ENCODE measurements at places on chromosomes 1 and 21.

GRCh38 chr21:46397211-46397905 is 61.3 kb upstream of the DIP2A start:
- H3K36me3 ChIP-seq, result peaks cover 12% of the 10 kb centered on the region
- no peak overlapping the region for H3K4me3 ChIP-seq
- no peaks in the 10 kb centered on the region for H3K4me1 ChIP-seq

DNA sequence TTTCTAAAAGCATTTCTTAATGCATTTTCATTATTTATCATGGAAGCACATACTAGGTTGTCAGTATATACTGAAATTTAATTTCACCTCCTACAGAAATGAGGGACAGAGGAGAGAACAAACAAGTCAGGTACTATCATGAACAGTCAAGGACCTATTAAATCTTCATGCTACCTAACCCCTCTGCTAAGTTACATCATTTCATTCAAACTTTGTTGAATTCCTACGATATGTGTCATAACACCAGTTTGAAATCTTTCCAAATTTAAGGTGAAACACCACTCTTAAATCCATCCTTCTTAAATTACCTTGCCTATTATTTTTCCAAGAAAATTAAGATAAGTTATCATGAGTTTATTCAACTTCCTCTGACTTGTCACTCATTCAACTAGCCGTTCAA is 78.9 kb downstream of the DENND1B start:
- DNase-seq, result no peak
- no peak overlapping the region for H3K27ac ChIP-seq
- peaks cover 6% of the 10 kb centered on the region for H3K4me1 ChIP-seq
- H3K36me3 ChIP-seq, result peaks cover 11% of the 10 kb centered on the region
- H3K4me3 ChIP-seq, result no peak overlapping the region

- no peaks in the 10 kb centered on the region for H3K27me3 ChIP-seq
- no peak overlapping the region for H3K4me3 ChIP-seq
- peaks cover 54% of the 10 kb centered on the region for H3K36me3 ChIP-seq
- H3K27ac ChIP-seq, result no peak overlapping the region
- DNase-seq, result no peak
Measured at GRCh38 chr1:24459551-24460266, 42.9 kb upstream of the RCAN3 start.

DNA sequence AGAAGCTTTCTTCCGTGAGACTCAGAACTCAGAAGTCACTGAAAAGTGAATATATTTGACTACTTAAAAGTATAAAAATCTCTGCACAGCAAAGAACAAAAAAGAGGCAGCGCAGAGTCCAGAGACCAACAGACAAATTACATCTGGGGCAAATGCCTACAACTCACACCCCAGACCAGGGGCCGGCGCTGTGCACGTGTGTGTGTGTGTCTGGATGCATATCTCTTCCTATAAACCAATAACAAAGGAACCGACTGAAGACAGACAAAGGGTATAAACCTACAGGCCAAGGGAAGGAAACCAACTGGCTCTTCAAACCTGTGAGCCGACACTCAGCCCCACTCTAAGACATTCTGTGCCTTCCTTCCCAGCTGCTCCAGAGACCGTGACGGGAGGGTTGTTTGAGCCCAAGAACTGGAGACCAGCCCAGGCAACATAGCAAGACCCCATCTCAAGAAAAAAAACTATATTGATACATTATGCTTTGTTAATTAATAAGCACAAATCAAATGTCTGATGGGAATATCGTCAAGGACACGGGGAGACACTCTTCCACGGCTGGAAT is 18.8 kb downstream of the WNT9A start:
- H3K4me1 ChIP-seq, result peaks cover 7% of the 10 kb centered on the region
- peaks cover 7% of the 10 kb centered on the region for H3K27me3 ChIP-seq
- H3K4me3 ChIP-seq, result no peak overlapping the region
- H3K27ac ChIP-seq, result no peak overlapping the region

All from activated T-helper 1 cell treated with anti-CD3 and anti-CD28 coated beads, Interleukin-12 subunit alpha, Interleukin-12 subunit beta, Interleukin-2, Interleukin-4 antibody, amounts not matched to agents 30 ng/mL and 10 ng/mL and 1 ng/mL, durations not matched to agents 14 hours and 24 hours and 36 hours (primary cell).